ENCODE measurements at places on chromosomes 13 and 19. TPM values are rescaled to one million over a fixed set of nuclear protein-coding genes. Genes with fewer than 3 reads are reported as not detected.

DNA sequence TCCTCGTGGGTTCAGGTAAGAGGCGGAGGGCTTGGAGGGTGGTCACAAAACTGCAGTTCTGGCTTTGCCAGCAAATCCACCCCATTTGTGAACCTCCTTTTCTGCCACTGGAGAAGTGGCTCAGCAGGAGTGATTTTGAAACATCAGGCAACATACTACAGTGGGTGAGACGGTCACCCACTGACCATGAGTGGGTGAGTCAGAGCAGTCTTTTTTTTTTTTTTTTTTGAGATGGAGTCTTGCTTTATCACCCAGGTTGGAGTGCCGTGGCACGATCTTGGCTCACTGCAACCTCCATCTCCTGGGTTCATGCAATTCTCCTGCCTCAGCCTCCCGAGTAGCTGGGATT, 3.0 kb downstream of the TOMM40 start:
- DNase-seq = no peak

- DNase-seq = no peak
These were observed 352.0 kb downstream of the MYO16 start for GRCh38 chr13:108981407-108981806.

DNA sequence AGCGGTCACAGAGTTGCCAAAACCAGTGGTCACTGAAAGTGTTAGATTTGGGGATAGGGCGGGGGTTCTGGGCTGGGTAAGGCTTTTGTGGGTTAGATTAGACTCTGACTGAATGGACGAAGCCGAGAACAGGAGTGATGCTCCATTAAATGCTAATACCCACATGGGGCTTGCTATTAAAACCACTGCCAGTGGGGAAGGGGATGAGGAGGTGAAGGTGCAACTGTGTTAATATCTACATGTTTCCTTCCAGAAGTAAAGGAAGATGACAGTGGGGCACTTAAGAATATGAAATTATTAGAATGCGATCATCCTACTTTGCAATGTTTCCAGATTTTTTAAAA, 573 bp upstream of the ZNF614 start:
- no peak for DNase-seq

DNA sequence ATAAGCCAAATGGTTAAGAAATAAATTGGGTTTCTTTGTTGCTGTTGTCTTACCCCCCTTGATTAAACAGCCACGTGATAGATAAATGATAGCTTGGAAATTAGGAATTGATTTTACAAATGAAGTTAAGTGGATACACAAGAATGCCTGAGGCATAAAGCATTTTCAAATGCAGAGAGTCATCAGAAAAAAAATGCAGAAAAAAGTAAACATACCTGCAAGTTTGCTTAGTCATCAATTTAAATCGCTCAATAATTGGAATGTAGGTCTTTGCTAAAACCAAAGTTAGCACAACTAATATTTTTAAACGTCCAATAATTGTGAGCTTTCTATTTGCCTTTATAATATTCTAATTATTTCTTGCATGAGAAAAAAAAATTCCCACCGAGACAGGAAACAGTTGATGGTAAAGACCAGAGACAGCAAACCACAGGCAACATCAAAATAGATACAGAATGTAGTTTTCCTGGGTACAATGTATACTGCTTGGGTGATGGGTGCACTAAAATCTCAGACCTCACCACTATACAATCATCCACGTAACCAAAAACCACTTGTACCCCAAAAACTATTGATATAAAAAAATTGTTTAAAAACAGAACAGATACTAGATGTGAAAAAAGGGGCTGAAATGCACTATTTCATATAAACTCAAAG, 924.0 kb downstream of the PCDH9 start:
- DNase-seq = no peak

DNA sequence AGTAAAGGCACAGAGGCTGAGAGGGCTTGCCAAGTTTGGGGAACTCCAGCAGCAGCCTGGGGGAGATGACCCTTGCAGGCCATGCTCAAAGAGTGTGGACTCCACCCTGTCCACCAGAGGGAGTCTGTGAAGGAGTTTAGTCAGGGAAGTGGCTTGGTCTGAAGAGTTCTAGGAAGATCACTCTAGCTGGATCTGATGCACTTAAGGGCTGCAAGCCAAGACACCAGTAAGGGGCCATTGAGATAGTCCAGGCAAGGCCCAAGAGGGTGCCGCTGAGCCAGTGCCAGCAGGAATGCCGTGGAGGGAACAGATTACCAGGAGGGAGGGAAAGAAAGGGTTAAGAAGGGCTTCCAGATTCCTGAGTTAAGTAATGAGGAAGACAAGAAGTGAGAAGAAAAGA, 68.7 kb downstream of the ZAR1L start:
- peak; percentile 77 for DNase-seq

The SLC17A7 gene
- 0.92 TPM for total RNA-seq

The FAM83E gene
- total RNA-seq = 0.64 TPM

The THAP8 gene
- total RNA-seq = 6.7 TPM

The KLHL1 gene
- not detected for total RNA-seq

The ZNF737 gene
- total RNA-seq = 14.2 TPM

Data from endothelial cell (in vitro differentiated cells).